ENCODE measurements at places on chromosomes 5 and 9. TPM values are rescaled to one million over a fixed set of nuclear protein-coding genes. Genes with fewer than 3 reads are reported as not detected.
A peak's percentile ranks its signal among the peaks of the same experiment; 100 is the strongest.

The FOXD4L4 gene
- total RNA-seq: not detected

DNA sequence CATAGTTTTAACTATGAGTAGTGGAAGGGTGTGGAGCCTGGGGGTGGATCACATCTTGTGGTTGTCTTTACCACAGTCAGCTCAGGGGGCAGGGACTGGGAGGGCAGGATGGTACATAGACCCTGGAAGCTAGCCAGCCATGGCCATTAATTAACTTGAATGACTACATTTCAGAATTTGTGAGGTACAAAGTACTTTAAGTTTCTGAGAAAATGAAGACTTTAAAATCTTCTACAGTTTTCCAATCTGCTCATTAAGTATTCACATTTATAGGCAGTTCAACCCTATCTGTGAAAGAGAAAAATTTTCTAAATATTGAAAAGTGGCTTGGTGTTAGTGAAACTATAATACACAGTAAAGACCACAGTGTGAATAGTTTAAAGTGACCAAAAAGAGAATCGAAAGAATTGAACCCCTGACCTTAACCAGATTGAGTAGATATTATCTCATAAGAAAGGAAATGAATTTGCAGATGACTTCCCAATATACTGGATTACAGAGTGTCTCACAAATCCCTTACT is 234.2 kb upstream of the MEF2C start:
- no peaks in the 10 kb centered on the region for H3K27me3 ChIP-seq
- H3K27ac ChIP-seq: no peak overlapping the region
- H3K4me3 ChIP-seq: no peak overlapping the region
- H3K4me1 ChIP-seq: no peaks in the 10 kb centered on the region

GRCh38 chr5:533955-534742 is 9.9 kb upstream of the SLC9A3 start:
- H3K27ac ChIP-seq: no peak overlapping the region
- DNase-seq: peak; percentile 3
- no peaks in the 10 kb centered on the region for H3K36me3 ChIP-seq
- no peak overlapping the region for H3K4me3 ChIP-seq
- H3K4me1 ChIP-seq: no peaks in the 10 kb centered on the region

- H3K4me1 ChIP-seq: no peaks in the 10 kb centered on the region
- H3K36me3 ChIP-seq: no peaks in the 10 kb centered on the region
- no peak overlapping the region for H3K27ac ChIP-seq
- no peak overlapping the region for H3K4me3 ChIP-seq
- no peak for DNase-seq
- H3K27me3 ChIP-seq: no peaks in the 10 kb centered on the region
Observed at GRCh38 chr5:31049936-31050704, 143.4 kb upstream of the CDH6 start.

GRCh38 chr5:73619606-73620333 is 6.2 kb upstream of the ARHGEF28 start:
- no peak for DNase-seq
- no peaks in the 10 kb centered on the region for H3K4me1 ChIP-seq
- H3K27me3 ChIP-seq: no peaks in the 10 kb centered on the region
- no peaks in the 10 kb centered on the region for H3K36me3 ChIP-seq

The ZNF483 gene
- total RNA-seq: 0.42 TPM

The PDE6A gene
- 0.12 TPM for total RNA-seq

DNA sequence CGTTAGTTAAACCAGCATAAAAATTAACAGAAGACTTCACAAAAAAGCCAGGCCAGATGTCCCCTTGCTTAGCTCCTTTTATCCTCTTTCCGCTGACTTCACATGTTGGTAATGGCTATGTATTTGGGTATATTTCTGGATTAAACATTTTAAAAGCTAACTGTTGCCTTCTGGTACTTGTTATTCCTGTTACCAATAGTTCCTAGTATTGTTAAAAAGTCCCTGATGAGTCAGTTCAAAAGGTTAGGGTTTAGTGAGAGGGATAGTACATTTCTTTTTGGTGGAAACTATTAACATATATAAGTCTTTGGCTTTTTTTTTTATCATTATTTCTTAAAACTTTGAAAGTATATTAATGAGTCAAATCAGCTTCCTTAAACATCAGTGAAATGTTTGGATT is 103.2 kb upstream of the ELL2 start:
- no peaks in the 10 kb centered on the region for H3K36me3 ChIP-seq
- no peak for DNase-seq
- H3K27ac ChIP-seq: no peak overlapping the region
- no peak overlapping the region for H3K4me3 ChIP-seq
- no peaks in the 10 kb centered on the region for H3K27me3 ChIP-seq
- no peaks in the 10 kb centered on the region for H3K4me1 ChIP-seq

DNA sequence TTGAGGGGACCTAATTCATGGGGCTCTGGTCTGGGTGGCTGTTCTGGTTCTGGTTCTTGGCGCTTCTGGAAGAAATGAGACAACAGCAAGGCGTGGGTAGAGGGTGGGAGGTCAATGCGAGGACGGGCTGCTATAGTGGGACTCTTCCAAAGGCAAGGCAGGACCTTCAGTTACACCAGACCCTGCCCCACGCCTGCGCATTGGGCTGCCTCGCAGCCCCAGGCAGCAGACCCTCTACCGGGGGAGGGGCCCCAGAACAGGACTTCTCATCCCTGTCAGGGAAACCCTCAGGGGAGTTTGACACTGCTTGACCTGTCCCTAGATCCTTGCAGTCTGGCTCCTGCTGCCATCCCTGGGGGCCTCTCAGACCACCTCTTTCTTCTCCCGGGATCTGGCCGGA is 18.5 kb downstream of the CCDC69 start:
- H3K36me3 ChIP-seq: peaks cover 5% of the 10 kb centered on the region
- H3K4me1 ChIP-seq: peaks cover 22% of the 10 kb centered on the region
- no peaks in the 10 kb centered on the region for H3K27me3 ChIP-seq
- H3K27ac ChIP-seq: no peak overlapping the region
- no peak overlapping the region for H3K4me3 ChIP-seq

GRCh38 chr5:180618829-180619562 is 27.7 kb upstream of the SCGB3A1 start:
- no peaks in the 10 kb centered on the region for H3K36me3 ChIP-seq
- no peak overlapping the region for H3K27ac ChIP-seq
- no peaks in the 10 kb centered on the region for H3K27me3 ChIP-seq
- DNase-seq: no peak
- no peaks in the 10 kb centered on the region for H3K4me1 ChIP-seq
- peak overlapping the region; percentile 25 for H3K4me3 ChIP-seq

DNA sequence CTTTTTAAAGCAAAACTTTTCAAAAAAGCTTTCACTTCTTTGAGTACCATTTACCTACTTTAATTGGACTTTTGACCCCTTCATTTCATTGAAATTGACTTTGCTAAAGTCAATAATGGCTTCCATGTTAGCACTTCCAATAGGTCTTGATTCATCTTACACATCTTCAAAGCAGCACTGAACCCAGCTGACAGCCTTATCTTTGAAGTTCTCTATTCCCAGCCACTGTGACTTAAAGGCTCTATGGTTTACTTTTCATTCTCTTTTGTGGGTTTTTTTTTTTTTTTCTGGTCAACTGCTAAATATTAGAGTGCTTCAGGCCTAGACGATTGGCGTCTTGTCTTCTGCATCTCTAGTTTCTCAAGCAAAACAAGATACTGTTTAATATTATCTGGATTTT is 385.0 kb downstream of the CTNND2 start:
- DNase-seq: no peak
- H3K36me3 ChIP-seq: no peaks in the 10 kb centered on the region
- no peaks in the 10 kb centered on the region for H3K4me1 ChIP-seq
- H3K4me3 ChIP-seq: no peak overlapping the region

DNA sequence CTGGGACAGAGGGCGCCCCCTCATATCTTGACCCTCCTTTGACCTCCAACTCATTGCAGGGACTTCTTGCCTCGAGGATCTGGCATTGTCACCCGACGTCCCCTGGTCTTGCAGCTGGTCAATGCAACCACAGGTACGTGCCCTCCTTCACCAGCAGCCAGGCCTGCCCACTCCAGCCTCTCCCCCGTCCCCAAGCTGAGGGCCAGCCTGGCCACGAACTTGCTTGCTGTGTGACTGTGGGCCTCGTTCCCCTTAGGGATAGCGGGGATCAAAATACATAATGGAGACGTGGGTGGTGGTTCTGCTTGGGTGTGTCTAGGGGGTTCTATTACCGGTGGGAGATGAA is 15.0 kb downstream of the DNM1 start:
- H3K27ac ChIP-seq: peak overlapping the region; percentile 23

GRCh38 chr9:135879237-135879601 is 28.1 kb downstream of the CAMSAP1 start:
- no peak overlapping the region for H3K27ac ChIP-seq
- H3K4me3 ChIP-seq: no peak overlapping the region
- no peaks in the 10 kb centered on the region for H3K36me3 ChIP-seq

The DIMT1 gene
- total RNA-seq: 8.5 TPM

GRCh38 chr5:72510610-72511181 is 3.5 kb upstream of the ZNF366 start:
- peak overlapping the region; percentile 87 for H3K27ac ChIP-seq
- no peaks in the 10 kb centered on the region for H3K27me3 ChIP-seq
- H3K36me3 ChIP-seq: no peaks in the 10 kb centered on the region
- no peak overlapping the region for H3K4me3 ChIP-seq
- H3K4me1 ChIP-seq: peaks cover 71% of the 10 kb centered on the region

DNA sequence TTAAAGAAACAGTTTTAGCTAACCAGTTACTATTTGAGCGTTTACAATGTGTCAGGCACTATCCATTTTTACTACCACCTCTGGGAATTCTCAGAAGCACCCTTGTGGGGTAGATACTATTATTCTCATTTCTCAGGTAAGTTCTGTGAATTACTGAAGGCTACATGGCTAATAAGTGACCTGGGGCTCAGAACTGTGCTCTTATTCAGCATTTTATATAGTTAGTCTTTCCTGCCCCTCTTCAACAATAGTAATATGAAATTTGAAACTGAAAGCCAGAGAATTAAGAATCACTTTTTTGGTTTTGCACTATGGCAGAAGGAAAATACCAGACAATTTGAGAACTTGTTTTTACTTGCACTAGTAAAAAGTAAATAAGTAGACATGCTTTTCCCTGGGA is 11.8 kb downstream of the ELL2 start:
- no peak overlapping the region for H3K27ac ChIP-seq
- no peaks in the 10 kb centered on the region for H3K27me3 ChIP-seq
- no peaks in the 10 kb centered on the region for H3K36me3 ChIP-seq
- H3K4me1 ChIP-seq: peaks cover 21% of the 10 kb centered on the region
- DNase-seq: no peak
- H3K4me3 ChIP-seq: no peak overlapping the region

The MLANA gene
- total RNA-seq: not detected

DNA sequence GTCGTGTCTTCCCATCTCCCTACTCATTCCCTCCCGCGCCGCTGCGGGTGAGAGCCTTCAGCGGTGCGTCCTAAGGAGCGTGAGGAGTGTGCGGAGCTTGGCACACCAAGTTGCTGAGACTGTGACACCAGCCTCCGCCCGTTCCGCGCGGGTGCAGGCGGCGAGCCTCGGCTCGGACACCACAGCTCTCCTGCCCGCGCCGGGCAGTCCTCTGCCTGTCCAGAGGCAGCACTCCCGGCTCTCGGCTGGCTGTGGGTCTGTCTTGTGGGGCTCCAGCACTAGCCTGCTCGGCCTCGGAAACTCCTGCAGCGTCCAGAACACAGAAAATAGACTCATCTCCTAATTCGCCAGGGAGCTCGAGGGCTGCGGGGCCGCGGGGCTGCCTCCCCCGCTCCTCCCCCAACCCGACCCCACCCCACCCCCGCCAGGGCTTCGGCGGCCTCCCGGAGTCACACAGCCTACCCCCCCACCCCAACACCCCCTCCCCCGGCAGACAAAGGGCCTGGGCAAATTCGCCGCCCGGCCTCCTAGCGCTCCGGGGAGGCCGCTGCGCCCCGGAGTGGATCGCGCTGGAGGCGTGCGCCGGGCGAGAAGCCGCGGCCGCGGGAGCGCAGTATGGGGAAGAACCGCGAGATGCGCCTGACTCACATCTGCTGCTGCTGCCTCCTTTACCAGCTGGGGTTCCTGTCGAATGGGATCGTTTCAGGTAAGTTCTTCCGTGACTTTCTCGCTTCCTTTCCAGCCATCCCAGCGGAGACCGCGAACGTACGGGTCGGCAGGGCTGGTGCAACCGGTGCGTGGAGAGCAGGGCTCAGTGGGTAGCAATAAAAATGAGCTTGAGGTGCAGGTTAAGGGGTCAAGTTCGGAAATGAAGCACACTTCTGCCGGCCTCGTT is at the start of gene ADAMTS19:
TSS of gene ADAMTS19 (plus strand) at position 522 of the 895 bp plus-strand sequence. CDS start at position 616, 94 bp downstream.
- DNase-seq: peak; percentile 16
- no peaks in the 10 kb centered on the region for H3K36me3 ChIP-seq
- H3K4me3 ChIP-seq: peak within 1 kb of the TSS; percentile 65
- no peak within 1 kb of the TSS for H3K27ac ChIP-seq

DNA sequence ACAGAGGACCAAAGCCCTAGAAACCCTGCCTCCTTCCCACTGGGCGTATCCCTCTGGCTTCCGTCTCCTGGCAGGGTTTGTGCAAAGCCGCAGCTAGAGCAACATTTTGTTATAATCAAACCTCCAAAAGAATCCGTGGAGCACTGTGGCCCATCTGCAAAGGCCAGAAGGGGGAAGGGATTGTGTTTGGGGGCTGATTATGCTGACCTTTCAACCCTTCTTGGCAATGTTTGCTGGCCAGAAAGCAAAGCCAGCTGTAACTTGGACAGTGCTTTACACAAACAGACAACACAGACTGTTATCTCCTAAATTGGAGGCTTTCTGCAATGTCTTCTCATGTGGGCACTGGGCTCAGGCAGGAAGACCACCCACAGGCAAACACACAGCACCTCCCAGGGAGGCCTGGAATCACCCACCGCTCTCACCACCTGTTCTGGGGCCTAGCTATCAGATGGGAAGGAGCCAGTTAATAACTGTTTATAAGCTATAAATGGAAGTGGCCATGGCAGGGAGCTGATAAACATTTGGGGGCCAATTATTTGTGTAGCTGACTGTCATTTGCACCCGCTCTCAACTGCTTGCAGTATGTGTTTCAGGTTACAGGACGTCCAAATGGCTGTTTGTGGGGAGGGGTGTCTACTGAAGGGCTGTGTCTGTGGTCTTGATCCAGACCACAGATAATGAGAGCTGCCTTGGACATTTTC is 121.6 kb upstream of the ERCC6L2 start:
- H3K4me1 ChIP-seq: no peaks in the 10 kb centered on the region
- no peaks in the 10 kb centered on the region for H3K36me3 ChIP-seq

The RELL2 gene
- 0.11 TPM for total RNA-seq

- no peak overlapping the region for H3K4me3 ChIP-seq
- H3K27me3 ChIP-seq: no peaks in the 10 kb centered on the region
- no peak overlapping the region for H3K27ac ChIP-seq
- H3K4me1 ChIP-seq: no peaks in the 10 kb centered on the region
Observed at GRCh38 chr9:123678878-123679329, 251.0 kb downstream of the DENND1A start.

- peaks cover under 1% of the 10 kb centered on the region for H3K4me1 ChIP-seq
- H3K27ac ChIP-seq: no peak overlapping the region
- H3K27me3 ChIP-seq: no peaks in the 10 kb centered on the region
Observed at GRCh38 chr5:10509575-10509974, 54.3 kb upstream of the ANKRD33B start.

The UBTD2 gene
- total RNA-seq: 9.1 TPM

DNA sequence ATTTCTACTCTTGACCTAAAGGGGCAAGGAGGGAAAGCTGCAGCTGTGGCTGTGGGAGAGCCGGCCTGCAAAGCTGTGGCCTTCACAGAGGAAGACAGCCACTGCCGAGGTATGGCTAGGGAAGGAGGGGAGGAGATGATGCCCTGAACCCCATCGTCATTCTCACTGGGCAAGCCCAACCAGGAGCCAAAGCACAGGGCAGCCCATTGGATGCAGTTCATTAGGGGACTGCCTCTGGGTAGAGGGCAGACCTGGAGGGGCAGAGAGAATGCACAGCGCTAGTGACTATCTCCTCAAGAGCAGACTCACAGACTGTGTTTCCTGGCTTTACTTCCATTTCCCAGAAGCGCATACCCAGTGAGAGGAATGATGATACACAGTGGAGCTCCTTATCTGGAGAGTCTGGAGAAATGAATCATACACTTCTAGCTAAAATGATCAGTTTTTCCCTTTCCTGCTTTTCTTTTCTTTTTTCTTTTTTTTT is 47.2 kb upstream of the TTC23L start:
- no peaks in the 10 kb centered on the region for H3K27me3 ChIP-seq
- no peaks in the 10 kb centered on the region for H3K36me3 ChIP-seq
- H3K4me3 ChIP-seq: no peak overlapping the region
- no peak for DNase-seq

The RNF183 gene
- not detected for total RNA-seq
